GOT3 (cell line): ENCODE measurements at places on chromosomes 5 and 9.

- peak; percentile 17 for DNase-seq
These were observed 40.6 kb upstream of the ITGA2 start for GRCh38 chr5:52948418-52949076.

DNA sequence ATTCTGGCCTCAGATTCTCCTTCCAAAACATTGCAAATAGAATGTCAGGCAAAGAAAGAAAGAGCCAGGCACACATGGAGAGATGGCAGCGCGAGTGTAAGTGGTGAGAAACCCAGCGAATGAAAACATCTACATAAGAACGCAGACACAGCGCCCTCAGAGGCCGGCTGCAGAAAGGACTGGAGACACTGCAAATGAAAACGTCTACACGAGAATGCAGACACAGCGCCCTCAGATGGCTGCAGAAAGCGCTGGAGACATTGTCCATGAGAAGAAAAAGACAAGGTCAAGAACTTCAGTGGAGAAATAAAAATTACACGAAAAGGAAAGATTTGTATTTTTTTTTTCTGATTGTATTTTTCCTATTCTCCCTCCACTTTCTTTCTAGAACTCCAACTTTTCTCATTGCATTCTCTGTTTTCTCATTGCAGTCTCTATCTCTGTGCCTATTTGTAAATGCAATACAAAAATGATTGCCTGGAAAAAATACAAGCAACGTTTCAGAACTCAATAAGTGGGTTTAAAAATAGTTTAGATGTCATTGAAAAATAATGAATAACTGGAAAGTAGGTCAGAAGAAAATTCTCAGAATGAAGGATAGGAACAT lies 117.9 kb upstream of the LPCAT1 start:
- peak; percentile 12 for DNase-seq

DNA sequence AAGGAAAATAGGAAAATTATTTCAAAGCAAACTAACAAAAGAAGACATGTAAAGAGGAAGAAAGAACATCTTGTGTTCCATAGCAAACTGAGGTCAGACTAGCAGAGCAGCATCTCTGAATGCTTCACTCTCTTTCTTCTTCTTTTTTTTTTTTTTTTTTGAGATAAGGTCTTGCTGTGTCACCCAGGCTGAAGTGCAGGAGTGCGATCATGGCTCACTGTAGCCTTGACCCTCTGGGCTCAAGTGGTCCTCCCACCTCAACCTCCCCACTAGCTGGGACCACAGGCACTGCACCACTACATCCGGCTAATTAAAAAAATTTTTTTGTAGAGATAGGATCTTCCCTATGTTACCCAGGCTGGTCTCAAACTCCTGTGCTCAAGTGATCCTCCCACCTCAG lies 36.6 kb downstream of the MELK start:
- DNase-seq, result no peak

- DNase-seq, result no peak
These were observed 17.8 kb downstream of the ATP6V0E1 start for GRCh38 chr5:173001229-173001841.

- DNase-seq, result peak; percentile 95
These were observed 9.2 kb downstream of the RUFY1 start for GRCh38 chr5:179559284-179560252.

GRCh38 chr9:119094086-119094485 lies 275.1 kb downstream of the BRINP1 start:
- no peak for DNase-seq

DNA sequence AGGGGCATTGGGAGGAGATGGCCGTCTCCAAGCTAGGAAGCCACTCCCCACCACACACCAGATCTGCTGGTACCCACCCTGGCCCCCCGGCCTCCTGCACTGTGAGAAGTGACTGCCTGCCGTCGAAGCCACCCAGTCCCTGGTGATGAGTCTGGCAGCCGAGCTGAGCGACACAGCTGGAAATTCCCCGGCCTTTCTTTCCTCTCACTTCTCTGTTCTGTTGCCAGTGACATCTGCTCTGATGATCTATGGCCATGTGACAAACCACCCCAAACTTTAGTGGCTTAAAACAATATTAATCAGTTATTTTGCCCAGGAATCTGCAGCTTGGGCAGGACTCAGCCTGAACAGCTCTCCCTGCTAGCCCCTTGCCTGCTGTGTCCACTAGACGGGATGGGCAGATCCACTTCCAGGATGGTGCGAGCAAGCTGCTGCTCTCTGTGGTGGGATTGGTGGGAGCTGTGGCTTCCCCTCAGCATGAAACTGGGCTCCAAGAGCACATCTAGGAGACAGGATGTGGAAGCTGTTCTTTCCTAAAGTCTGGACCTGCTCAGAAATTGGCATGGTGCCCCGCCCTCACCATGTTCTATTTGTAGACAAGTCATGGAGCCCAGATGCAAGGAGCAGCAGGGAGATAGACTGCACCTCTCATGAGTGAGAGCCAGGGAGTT lies 211.2 kb downstream of the GADD45G start:
- no peak for DNase-seq

- DNase-seq, result no peak
These were observed 49.8 kb upstream of the ANKRD55 start for GRCh38 chr5:56282951-56283350.

GRCh38 chr5:166961913-166962312 lies 1329.5 kb upstream of the WWC1 start:
- DNase-seq, result no peak

GRCh38 chr9:13956107-13956506 lies 357.8 kb downstream of the NFIB start:
- no peak for DNase-seq
